Epithelial cell of alveolus of lung (primary cell): ENCODE measurements at places on chromosomes 16 and 17. TPM values are rescaled to one million over a fixed set of nuclear protein-coding genes. Genes with fewer than 3 reads are reported as not detected.

CPNE7 gene
- 20.0 and 46.3 TPM in 2 replicates for total RNA-seq

ZP2 gene
- not detected in 2 replicates for total RNA-seq

CACNA1G gene
- total RNA-seq: under 0.01 and 0.96 TPM in 2 replicates

ABCA8 gene
- total RNA-seq: 5.8 and 17.5 TPM in 2 replicates

PSMD3 gene
- 127 and 134 TPM in 2 replicates for total RNA-seq

ADAP2 gene
- total RNA-seq: 2.1 and 2.8 TPM in 2 replicates

DPEP3 gene
- total RNA-seq: not detected in 2 replicates

PRCD gene
- 3.7 and 14.2 TPM in 2 replicates for total RNA-seq

TMEM114 gene
- not detected in 2 replicates for total RNA-seq

CCL4L2 gene
- total RNA-seq: not detected in 2 replicates

AP2B1 gene
- total RNA-seq: 80.9 and 86.1 TPM in 2 replicates

C17orf113 gene
- 0.13 and 2.1 TPM in 2 replicates for total RNA-seq

IL17C gene
- 1.3 TPM in 1 of 2 replicates, not detected in the other for total RNA-seq

NXPH3 gene
- 0.13 and 0.88 TPM in 2 replicates for total RNA-seq

SYT17 gene
- total RNA-seq: 1.3 and 3.7 TPM in 2 replicates

NETO2 gene
- total RNA-seq: 32.4 and 50.0 TPM in 2 replicates

ARHGAP44 gene
- total RNA-seq: 1.1 and 1.7 TPM in 2 replicates

CASKIN1 gene
- total RNA-seq: under 0.01 and 0.08 TPM in 2 replicates

SEPTIN12 gene
- total RNA-seq: not detected in 2 replicates

ARL17B gene
- 8.5 and 9.3 TPM in 2 replicates for total RNA-seq

FOXN1 gene
- total RNA-seq: not detected in 2 replicates

CD300A gene
- not detected in 2 replicates for total RNA-seq

KRTAP1-5 gene
- total RNA-seq: 10.1 TPM in 1 of 2 replicates, not detected in the other

CDK3 gene
- total RNA-seq: 0.78 and 3.7 TPM in 2 replicates

TPSG1 gene
- total RNA-seq: not detected in 2 replicates

TUFM gene
- total RNA-seq: 157 and 179 TPM in 2 replicates

UNC13D gene
- 0.48 and 4.1 TPM in 2 replicates for total RNA-seq
